ENCODE measurements at places on chromosomes 4 and X.
A peak's percentile ranks its signal among the peaks of the same experiment; 100 is the strongest.

DNA sequence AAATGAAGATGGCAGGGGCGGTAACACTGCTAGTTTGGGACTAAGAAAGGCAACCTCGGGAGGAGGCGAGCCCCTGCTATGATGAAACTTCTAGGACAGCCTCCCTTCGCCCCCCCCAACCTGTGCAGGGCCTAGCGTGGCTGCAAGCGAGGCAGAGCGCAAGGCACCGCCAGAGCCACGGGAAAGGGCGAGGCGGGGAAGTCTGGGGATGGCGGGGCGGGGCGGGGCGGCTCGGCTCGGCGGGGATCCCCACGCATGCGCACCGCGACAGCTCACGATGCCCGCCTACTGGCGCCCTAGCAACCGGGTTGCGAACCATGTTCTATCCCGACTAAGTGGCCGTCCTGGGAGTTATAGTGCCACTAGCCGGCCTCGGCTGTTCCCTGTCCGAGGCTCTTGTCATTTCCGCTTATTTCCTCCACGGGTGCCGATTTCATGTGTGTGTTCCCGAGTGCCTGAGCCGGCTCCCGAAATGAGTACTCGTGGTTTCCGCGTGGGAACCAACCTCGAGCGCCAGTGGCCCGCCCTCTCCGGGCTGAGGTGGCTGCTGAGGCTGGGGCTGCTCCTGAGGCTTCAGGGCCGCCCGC is 28.7 kb upstream of the RBMX start:
- DNase-seq = peak; percentile 77

DNA sequence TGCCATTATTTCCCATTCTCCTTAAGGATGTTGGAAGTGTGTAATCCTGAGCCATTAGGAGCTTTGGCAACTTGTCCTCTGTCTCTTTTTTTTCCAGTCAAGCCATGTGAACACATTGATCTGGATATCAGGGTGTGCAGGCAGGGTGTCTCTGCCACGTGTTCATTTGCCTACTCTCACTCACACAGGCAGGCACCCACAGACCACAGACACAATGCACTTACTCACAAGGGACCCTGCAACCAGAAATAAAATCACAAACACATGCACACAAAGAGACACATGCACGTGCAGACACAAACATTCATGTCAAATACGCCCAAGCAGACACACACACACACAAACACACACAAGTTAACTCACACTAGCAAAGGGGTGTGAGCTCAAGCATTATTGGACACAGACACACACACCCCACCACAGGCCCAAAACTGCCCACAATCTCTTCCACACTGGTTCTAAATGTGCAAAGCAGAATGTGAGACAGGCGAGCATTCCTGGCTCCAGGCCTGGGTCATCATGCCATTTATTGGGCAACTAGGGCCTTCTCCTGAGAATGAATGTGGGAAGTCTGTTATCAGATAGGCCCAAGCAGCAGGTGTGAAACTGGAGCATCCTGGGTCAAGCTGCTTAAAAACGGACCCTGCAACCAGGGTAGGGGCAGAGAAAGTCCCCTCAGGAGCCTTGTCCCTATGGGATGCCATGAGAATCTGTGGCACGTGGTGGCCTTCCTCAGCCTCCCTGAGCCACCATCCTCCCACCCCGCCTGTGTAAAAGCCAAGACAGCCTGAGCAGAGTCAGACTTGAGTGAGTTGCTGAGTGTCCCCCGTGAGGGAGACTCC is 63.4 kb downstream of the NBDY start:
- no peak for DNase-seq

- no peak for DNase-seq
These were observed 35.4 kb upstream of the SORCS2 start for GRCh38 chr4:7156761-7157488.

GRCh38 chrX:38473701-38474100 is 87.6 kb upstream of the TSPAN7 start:
- no peak for DNase-seq

GRCh38 chr4:169150806-169151205 is 120.0 kb downstream of the SH3RF1 start:
- no peak for DNase-seq

GRCh38 chrX:140672840-140673731 is 36.5 kb upstream of the LINC00632 start:
- DNase-seq = peak; percentile 19

GRCh38 chrX:69229436-69229835 is 64.2 kb upstream of the PJA1 start:
- no peak for DNase-seq

GRCh38 chrX:17968367-17968766 is 107.3 kb upstream of the RAI2 start:
- peak; percentile 90 for DNase-seq

DNA sequence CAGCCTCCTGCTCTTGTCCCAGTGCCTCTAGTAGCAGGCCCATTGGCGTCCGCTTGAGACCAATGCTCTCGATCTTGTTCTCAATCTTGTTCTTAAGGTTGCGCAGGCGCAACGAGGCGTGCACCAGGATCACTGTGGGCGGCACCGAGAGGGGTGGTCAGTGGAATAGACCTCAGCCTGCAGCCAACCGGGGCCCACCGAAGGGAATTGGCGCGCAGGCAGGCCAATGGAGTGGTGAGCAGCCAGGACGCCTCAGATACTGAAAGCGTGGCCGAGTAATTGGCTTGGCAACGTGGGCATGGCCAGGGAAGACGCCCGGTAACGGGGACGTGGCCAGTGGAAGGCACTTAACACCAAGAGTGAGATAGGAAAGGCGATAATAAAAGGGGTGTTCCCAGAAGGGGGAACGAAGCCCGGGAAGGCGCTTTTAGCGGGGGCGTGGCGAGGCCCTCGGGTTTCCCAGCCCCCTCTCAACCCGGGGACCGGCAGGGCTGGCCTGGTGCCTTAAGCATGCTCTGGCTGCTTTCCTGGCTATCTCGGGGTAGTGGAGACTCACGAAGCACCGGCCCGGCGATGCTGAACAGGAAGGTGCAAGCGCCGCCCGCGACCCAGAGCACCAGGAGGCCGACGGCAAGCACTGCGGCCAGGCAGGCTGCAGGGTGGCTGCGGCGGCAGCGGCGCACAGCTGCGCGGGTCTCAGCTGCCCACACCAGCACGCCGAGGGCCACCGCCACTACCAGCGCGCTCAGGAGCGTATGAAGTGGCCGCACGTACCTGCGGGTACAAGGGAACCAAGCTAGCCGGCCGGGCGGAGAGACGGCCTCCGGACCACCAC is 1.7 kb downstream of the PRAF2 start:
- no peak for DNase-seq

- no peak for DNase-seq
These were observed 41.0 kb downstream of the GAB1 start for GRCh38 chr4:143377611-143378099.

GRCh38 chrX:149908308-149908707 is 21.1 kb upstream of the HSFX4 start:
- DNase-seq = no peak

DNA sequence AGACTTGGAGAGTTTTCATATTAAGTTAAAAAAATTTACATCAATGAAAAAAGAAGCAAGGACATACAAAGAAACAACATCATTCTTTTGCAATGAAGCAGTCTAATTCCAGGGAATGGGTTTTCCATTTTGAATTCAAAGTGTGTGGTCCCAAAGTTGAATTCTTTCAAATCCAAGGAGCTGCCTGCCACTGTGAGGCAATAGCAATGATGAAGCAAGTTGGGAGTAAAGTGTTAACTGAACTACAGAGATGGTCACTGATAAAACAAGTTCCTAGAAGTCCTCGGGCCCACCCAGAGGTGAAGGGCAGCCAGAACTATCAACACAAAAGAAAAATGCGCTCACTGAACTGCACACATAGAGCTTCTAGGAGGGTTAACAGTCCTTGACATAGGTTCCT is 115.9 kb downstream of the RAB28 start:
- no peak for DNase-seq

GRCh38 chrX:95040104-95040503 is 1366.1 kb downstream of the FAM133A start:
- DNase-seq = no peak

- DNase-seq = no peak
These were observed 754.1 kb downstream of the PCDH7 start for GRCh38 chr4:31474221-31474620.

DNA sequence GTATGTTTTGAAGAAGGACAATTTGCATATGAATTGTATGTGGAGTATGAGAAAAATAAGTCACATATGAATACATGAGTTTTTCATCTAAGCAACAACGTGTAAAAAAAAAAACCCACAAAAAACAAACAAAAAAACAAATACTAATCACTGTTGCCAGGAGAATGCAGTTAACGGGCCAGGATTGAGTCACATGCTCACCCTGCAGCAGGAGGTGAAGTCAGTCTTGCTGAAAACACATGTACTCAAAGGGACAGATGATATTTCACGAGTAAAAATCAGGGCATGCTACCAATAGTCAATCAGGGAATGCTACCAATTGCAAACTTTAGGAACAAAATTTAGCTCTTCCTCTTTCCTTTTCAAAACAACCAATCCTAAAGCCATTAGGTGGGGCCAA is 10.4 kb upstream of the DCLK2 start:
- DNase-seq = no peak

- DNase-seq = no peak
These were observed 14.7 kb downstream of the FGFRL1 start for GRCh38 chr4:1026115-1026514.

All from NCI-H146 (cell line).